ENCODE measurements at places on chromosomes 16 and 17. TPM values are rescaled to one million over a fixed set of nuclear protein-coding genes. Genes with fewer than 3 reads are reported as not detected.

GRCh38 chr16:24141466-24141865 is 114.7 kb upstream of the CACNG3 start:
- DNase-seq = no peak

GRCh38 chr17:48484256-48484655 is 46.6 kb downstream of the HOXB1 start:
- no peak for DNase-seq

The KAT8 gene
- 102 TPM for total RNA-seq

The TVP23A gene
- total RNA-seq = 3.2 TPM

GRCh38 chr17:82021107-82021899 is 1.4 kb downstream of the CENPX start:
- DNase-seq = peak; percentile 60

GRCh38 chr17:37759014-37759637 is 14.3 kb upstream of the HNF1B start:
- no peak for DNase-seq

The C17orf113 gene
- total RNA-seq = 2.1 TPM

The KRTAP4-4 gene
- total RNA-seq = not detected

- peak; percentile 46 for DNase-seq
These were observed 52.4 kb downstream of the WDR45B start for GRCh38 chr17:82595893-82596292.

GRCh38 chr17:34443619-34444469 is 80.8 kb upstream of the CCL1 start:
- no peak for DNase-seq

DNA sequence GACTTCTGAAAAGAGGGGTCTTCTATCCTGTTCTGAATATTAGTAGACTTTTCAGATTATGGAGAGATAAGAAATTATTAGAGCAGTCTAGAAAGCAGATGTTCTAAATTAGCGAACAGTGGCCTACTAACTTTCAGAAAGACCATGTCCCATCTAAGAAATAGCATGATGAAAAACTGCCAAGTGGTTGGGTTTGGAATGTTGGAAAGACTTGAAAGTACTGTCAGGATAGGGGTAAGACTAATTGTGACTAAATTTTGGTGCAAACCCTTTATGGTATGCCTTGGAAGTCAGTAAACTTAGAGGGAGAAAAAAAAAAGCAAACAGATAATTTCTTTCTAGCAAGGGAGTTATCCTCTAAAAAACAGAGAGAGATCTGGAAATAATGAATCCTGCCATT is 41.1 kb downstream of the TANGO6 start:
- DNase-seq = no peak
